ENCODE measurements at places on chromosomes 12 and 14.
A peak's percentile ranks its signal among the peaks of the same experiment; 100 is the strongest.

DNA sequence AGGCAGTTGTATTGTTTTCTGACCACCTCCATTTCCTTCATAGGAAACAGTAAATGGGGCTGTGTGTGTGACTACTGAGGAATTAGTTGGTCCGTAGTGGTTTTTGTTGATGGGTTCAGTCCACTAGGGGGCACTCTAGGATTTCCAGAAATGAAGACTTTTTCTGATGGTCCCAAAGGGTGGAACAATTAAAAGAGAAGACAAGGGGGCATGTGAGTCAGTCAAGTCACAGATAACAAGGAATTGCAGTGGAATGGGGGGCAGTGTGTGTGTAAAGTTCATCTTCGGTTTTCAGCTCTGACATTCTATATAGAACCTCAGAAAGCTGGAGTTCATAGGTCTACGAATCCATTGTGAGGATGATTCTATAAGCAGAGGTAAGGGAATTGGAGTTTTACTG lies 186.6 kb upstream of the OR4E1 start:
- DNase-seq: no peak

DNA sequence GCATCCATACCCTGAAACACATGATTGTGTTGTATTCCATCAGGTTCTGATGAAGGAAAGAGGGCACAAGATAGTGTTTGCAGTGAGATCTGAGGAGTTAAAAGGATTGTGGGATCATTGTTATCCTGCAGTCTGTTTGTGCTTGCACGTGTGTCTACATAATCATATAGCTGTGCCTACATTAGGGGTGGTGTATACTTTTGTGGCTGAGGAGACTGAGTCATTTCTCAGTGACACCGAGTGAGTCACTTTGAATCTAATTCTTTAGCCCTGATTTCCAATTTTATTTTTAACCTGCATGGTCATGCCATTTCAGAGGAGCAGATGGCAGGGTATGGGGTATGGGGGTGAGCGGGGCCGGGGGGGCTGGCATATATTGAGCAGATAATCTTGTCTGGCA lies 133.2 kb downstream of the ANO4 start:
- no peak for DNase-seq

DNA sequence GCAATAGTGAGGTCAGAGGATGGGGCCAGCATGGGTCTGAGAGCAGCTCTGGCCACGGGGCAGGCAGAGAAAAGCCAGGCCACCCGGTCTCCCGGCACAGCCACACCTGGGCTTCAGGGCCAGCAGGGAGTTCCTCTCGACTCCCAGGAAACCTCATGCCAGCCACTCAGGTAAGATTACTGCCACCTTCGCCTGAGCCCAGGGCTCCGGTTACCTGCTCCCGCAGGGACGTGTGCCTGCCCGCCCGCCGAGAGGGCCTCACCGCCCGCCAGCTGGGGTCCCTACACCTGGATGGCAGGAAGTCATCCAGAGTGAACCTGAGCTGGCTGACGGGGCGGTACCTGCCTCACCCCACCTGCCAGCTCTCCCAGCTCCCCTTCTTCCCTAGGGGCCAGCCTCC lies 7.3 kb downstream of the JAG2 start:
- DNase-seq: no peak

DNA sequence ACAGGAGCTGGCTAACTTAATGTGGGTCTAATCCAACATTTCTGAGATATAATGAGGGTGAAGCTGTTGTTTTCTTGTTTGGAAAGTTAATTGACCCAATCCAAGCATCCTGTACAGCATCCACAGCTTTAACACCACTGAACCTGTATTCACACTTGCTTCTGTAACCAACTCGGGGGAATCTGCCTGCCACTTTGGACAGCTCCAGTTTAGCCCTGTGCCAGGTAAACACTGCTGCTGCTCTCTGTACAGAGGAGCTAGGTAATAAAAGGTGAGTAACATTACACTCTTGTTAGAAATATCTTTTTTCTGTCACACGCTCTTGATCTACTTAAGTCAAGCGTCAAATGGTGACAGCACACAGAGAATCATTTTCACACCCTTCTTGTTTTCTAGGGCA lies 700 bp downstream of the OR11G2 start:
- no peak for DNase-seq

GRCh38 chr14:101353422-101353821 lies 207.9 kb upstream of the DIO3 start:
- no peak for DNase-seq

DNA sequence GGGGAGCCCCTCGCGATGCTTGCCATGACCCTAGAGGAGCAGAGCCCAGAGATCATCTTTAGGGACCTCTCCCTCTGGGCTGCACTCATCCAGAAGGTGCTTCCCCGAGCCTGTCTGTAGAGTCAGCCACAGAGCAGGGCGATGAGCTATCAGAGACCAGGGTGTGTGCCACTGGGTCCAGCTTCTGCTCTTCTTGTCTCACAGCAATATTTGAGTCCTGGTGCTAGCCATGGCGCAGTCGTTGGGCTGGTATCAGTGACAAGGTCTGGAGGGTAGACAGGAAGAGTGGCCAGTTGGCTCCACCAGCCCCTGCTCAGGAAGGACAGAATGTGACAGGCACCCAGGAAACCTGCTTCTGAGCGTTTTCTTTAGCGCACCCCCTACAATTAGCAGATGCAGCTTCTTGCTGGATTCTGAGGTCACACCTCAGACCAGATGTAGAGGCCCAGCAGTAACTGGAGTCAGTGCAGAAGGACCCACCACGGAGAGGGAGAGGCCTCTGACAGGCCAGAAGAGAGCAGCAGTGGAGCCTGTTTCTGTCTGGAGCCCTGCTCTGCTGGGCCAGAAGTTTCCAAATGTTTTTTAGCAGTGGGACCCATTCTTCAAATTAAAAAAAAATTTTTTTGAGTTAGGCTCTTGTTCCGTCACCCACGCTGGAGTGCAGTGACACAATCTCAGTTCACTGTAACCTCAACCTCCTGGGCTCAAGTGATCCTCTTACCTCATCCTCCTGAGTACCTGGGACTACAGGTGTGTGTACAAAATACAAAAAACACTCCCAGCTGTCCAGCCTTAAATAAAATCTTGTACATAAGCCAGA lies 23.7 kb downstream of the ANKRD9 start:
- DNase-seq: no peak

- no peak for DNase-seq
Measured at GRCh38 chr14:68088451-68088854, 268.9 kb downstream of the RAD51B start.

- no peak for DNase-seq
Measured at GRCh38 chr14:90096566-90096965, 34.8 kb downstream of the KCNK13 start.

DNA sequence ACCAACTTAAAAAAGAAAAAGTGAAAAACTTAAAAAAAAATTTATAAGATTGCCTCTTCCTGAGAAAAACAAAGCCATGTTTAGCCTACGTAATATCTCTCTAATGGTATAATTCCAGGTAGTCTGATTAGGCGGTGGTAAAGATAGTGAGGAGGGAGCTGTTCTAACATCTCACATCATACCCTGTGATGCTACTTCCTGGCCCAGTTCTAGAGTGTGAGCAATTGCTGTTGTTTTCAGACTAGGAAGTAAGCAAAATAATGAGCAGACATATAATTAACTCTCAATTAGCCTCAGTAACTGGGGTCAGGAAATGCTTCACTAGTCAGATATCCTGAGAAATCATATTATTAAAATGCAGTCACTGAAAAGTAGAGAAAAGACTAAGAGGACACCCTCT lies 113.9 kb downstream of the PHLDA1 start:
- no peak for DNase-seq

DNA sequence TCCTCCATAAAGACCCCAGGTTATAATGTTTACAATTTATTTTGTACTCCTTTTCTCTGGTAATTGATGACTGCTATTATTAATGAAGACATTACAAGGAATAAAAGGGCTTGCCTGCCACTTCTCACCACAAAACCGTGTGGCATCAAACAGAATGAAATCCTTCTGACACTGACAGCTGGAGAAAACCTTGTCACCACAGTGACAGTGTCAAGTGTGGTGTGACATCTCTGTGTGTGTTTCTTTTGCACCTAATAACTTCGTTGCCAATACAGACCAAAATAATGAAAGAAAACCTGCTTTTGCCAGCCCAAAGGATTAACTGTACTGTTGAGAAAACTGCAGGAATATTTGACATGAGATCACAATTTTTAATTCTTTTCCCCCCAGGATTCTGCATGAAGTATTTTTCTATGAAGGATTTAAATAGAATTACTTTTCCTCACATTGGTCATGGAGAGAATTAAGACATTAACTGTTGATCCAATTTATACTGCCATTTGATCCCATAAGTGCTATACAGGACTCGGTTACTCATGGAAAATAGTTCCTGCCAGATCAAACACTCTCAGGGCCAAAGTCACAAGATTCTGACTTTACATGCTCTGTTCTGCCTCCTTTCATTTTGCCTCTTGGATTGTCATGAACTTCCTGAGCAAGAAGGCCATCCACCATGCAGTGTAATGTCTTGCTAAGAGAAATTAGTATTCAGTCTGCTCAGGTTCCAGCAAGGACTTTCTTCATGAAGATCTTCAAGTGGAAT lies 60.4 kb upstream of the IFNG-AS1 start:
- no peak for DNase-seq

DNA sequence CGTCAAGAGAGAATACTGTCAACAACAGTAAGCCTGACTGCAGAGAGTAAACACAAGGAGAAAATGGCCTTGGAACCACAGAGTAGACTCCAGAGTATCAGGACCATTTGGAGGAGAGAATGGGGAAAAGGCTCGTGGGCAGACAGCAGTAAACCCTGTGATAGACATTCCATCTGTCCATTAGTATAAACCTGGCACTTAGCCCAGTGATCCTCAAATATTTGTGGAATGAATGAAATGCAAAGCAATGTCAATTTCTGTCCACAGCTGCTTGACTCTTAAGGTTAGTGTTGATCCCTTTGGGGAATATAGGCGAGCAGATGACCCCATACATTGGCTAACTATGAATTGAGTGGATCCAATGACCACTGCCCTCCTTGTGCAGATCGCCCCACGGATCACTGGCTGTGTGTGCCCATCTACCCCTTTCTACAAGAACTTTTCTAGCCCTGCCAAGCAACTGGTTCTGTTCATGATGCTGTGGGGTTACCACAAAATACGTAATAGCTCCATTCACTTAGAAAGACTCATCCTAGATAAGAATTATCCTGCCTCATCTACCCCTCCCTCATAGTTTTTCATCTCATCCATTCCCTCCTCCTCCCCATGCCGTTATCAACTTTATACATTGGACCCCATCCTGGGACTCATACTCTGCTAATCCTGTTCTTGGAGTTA lies 846.8 kb downstream of the NRXN3 start:
- no peak for DNase-seq

DNA sequence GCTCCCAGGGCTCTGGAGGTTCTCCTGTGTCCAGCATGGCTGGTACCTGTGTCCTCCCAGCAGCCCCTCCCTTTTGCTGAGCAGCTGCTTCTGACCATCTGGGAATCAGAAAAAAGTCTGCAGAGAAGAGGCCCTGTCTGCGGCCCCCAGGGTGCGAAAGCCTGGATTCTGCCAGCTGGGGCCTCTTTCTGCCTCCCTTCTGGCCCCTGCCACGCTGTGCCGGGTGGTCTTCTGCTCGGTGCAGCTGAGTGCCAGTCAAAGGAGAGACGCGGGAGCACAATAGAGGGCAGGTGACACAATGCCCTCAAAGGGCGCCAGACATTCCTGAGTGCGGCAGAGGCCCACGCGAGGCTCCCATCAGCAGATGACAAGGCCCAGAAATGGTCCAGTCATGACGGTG lies 12.6 kb downstream of the BTBD6 start:
- DNase-seq: no peak

DNA sequence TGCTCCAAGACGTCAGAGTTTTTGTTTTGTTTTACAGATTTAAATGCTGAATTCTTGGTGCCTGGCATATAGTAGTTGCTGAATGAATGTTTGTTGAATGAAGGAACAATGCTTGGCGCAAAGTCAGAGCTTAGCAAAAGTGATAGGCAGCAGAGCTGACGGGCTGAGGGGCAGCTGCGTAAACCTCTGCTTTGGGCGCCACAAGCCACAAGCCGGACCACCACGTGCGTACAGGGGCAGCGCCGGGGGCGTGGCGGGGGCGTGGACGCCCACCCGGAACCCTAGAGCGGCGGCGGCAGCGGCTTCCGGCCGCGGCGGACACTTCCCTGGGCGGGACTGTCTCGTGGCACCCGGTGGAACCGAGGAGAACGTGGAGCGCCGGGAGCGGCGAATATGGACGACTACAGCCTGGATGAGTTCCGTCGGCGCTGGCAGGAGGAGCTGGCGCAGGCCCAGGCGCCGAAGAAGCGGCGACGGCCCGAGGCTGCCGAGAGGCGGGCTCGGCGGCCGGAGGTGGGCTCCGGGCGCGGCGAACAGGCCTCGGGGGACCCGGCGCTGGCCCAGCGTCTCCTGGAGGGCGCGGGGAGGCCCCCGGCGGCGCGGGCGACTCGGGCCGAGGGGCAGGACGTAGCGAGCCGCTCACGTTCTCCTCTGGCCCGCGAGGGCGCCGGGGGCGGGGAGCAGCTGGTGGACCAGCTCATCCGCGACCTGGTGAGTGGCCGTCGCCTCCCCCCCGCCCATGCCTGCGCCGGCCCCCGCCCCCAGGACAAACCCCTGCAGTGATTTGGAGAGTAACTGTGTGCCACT lies at the start of gene FBXW8:
TSS of gene FBXW8 (plus strand) at position 306 of the 807 bp plus-strand sequence. CDS start at position 394, 88 bp downstream.
- peak; percentile 45 for DNase-seq

DNA sequence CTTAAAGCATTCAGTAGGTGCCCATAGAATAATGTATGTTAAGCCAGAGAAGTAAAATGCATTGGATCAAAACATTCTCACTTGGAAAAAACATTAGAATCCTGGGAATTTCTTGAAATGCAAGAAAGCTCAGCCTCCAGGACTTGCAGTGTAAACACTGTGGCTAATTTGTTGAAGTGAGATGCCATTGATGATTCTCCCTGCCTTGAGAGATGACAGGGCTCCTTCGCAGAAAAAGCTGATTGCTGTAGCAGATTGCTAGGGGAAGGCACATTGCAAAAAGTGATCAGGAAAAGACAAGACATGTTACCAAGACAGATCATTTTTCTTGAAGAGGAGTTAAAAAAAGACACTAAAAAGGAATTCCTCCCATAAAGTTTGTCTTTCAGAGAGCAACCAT lies 204.2 kb upstream of the HMGA2 start:
- no peak for DNase-seq

DNA sequence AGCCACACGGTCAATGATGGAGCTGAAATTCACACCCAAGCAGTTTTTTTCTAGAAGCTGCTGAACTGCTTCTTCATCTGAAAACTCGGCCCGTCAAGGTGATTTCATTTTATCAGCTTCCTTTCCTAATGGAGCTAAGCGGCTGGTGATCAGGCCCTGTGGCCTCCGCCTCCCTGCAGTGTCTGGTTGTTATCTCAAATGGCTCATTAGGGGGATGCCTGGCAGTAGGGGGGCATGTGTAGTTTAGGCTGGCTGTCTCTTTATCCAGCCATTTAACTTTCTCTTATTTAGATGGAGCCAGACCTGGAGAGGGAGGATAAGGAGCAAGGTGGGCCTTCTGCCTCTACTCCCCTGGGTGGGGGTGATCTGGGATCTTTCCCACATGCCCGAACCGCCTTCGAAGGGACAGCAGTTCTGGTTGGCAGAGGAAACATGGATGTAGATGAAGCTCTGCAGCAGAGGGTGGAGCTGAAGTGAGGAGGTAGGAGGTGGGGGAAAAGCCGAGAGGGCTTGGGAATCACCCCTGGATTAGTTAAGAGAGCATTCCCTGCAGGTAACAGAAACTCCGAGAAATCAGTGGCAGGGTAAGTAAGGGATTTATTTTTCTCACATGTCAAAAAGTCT lies 64.4 kb downstream of the TGFB3 start:
- DNase-seq: no peak

- no peak for DNase-seq
Measured at GRCh38 chr14:25658988-25659387, 609.0 kb upstream of the STXBP6 start.

- no peak for DNase-seq
Measured at GRCh38 chr14:38828183-38828827, 274.7 kb downstream of the SEC23A start.

- DNase-seq: peak; percentile 15
Measured at GRCh38 chr12:94145191-94145983, 3.0 kb upstream of the PLXNC1 start.
